Left lung (tissue), 14 donors: ENCODE measurements at places on chromosomes 7 and 10. TPM values are rescaled to one million over a fixed set of nuclear protein-coding genes. Genes with fewer than 3 reads are reported as not detected.

Gene CARD11
- 8.1 TPM for total RNA-seq

Gene GRID2IP
- total RNA-seq: 0.21 TPM

Gene H2BK1
- not detected for total RNA-seq

Gene PRR15
- 1.8 TPM for total RNA-seq

Gene PRSS37
- not detected for total RNA-seq

Gene MXI1
- total RNA-seq: 16.5 TPM

Gene TAS2R5
- total RNA-seq: 0.79 TPM

DNA sequence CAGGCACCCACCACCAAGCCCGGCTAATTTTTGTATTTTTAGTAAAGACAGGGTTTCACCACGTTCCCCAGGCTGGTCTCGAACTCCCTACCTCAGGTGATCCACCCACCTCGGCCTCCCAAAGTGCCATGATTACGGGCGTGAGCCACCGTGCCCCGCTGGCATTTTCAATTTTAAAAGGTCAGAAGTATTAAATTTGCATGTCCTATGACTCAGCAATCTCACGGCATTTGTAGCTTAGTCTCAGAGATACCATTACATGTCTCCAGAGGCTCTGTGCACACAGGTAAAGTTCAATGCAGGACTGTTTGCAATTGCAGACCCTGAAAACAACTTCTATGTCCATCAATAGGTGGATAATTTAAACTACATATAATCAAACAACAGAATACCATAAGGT, 99.2 kb downstream of the DLG5 start:
- DNase-seq: no peak

DNA sequence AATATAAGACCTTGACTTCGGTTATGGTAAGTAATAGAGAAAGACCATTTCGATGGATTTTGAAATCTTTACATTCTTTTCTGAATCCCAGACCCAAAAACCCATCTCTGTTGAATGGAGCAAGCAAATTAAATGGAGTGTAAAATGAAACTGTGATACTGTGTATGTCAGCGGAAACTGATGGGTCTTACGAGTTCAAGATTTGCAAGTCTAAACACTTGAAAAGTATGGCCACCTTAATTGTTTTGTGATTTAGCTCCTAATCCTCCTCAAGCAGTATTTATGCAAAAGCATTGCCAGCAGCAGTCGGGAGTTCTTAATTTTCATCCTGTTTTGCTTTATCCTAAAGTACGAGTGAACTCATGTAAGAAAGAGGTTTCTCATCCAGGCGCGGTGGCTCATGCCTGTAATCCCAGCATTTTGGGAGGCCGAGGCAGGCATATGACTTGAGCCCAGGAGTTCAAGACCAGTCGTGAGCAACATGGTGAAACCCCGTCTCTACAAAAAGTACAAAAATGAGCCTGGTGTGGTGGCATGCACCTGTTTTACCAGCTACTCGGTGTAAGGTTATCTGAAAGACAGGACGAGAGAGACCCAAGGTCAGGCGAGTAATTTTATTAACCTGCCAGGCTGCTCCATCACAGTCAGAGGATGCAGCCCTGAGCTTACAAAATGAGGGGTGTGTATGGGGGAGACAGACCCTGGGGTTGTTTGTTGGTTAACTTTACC, 5.8 kb upstream of the DHTKD1 start:
- DNase-seq: no peak

GRCh38 chr7:117044664-117045063, 91.4 kb downstream of the ST7 start:
- DNase-seq: no peak

- peak; percentile 27 for DNase-seq
These were observed 66.7 kb downstream of the PAX2 start for GRCh38 chr10:100811752-100812750.

- no peak for DNase-seq
These were observed 107.1 kb downstream of the RNF32 start for GRCh38 chr7:156747718-156748117.

DNA sequence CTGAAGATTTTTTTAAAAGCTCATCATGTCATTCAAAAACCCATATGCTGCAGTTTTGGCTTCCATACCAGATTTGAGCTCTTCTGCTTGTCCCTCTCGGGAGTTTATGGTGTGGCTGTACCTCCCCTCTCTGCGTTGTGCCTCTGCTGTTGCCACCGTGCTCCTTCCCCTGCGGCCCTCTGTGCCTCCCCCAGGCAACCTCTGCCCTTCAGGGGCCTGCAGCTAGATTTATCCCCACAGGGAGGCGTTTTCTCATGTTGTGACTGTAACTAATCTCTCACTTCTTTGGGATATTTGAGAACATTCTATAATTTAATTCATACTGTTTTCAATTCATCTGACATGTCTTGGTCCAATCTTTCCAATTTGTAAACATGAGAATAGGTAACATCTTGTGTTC, 52.7 kb downstream of the TASOR2 start:
- DNase-seq: no peak

GRCh38 chr10:132570771-132571649, 33.4 kb downstream of the INPP5A start:
- no peak for DNase-seq

DNA sequence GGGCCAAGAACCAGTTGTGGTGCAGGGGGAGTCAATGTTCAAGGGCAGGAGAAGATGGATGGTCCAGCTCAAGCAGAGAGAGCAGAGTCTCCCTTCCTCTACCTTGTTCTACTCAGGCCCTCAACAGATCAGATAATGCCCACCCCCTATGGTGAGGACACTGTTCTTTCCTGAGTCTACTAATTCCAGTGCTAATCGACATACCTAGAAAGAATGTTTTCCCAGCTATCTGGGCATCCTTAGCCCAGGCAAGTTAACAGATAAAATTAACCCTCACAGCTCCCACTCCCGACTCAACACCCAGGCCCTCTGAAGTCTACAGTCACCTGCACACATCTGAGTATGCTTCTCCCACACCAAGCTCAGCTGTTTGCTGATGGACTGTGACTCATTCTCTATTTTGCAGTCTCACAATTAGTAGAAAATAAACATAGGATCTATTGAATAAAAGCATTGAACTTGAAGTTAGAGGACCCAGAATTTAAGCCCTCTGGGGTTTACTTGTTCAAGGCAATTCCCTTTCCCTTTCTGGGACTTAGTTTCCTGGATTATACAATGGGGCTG, 17.1 kb downstream of the COL13A1 start:
- DNase-seq: no peak

GRCh38 chr10:42738679-42739078, 43.9 kb upstream of the BMS1 start:
- DNase-seq: no peak

GRCh38 chr10:14553448-14553847, 221.2 kb downstream of the FAM107B start:
- DNase-seq: no peak

- no peak for DNase-seq
These were observed 10.0 kb downstream of the CAMK2B start for GRCh38 chr7:44315301-44315903.

DNA sequence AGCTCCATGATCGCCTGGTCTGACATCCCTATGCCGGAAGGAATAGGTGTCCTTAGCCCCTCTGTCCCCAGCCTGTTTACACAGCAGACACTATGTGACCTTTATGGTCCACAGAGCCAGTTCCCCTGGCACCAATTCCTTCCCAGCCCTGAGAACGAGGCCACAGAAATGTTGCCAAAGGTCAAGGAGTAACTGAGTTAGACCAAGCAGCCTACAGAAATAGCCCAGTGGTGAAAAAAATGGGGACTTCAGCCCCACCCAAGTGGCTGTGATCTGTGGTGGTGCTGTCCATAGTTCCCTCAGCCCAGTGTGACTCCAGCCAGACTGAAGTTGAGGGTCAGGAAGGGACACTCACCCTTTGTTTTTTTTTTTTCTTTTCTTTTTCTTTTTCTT, 2.5 kb downstream of the PGAM2 start:
- DNase-seq: no peak

DNA sequence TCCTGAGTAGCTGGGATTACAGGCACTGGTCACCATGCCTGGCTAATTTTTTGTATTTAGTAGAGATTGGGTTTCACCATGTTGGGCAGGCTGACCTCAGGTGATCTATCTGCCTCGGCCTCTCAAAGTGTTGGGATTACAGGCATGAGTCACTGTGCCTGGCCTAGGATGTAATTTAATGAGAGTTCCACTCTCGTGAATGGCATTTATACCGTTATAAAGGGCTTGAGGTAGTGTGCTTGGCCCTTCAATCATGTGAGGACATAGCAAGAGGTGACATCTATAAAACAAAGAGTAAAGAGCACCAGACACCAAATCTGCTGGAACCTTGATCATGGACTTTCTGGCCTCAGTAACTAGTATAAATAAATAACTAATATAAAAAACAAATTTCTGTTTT, 93.5 kb upstream of the PPP1R9A start:
- no peak for DNase-seq

DNA sequence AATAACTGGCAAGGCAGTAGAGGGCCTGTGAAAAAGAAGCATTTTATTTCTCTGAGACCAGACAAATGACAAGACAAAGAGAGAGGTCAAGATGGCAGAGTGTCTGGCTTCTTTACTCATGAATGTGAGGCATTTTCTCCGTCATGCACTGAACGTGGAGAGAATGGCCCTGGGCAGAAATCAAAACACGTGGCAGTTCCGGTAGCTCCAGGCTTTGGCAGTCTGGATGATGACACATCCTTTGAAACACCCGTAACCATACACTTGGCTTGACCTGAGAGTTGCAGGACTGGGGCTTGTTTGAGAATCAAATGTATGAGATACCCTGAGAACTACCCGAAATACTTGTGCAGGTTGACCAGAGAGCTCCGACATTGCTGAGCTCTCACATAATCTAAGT, 537.6 kb downstream of the ACTR3B start:
- DNase-seq: no peak

DNA sequence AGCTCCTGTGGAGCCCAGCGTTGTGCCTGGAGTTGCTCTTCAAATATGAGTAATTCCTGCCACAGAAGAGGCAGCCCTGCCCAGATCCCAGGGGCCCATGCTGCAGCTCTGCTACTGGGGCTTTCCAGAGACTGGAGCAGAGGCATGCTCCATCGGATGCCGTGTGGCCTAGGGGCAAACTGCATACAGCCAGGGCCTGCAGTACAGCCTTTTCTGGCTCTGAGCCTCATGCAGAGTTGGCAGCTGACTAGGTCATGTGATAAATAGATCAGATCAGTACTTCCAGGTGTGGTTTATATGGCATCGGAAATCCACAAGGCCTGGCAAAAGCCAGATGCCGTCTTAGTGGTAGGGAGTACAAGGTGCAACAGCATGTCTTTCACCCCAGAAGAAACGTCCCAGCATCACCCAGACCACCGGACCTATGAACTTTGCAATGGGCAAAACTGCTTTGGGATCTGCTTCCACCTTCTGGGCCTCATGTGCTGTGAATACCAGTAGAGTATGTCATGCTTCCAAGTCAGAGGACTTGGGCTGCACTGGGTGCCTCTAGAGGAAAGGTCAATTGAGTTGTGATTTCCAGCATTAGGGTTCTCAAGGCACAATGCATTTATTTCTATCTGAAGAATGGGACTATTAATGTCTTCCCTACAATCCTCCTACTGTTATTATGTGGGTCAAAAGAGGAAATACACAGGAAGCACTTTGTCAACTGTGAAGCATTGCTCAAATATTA, 250.7 kb upstream of the ZNF32 start:
- no peak for DNase-seq

GRCh38 chr10:118356628-118357027, 14.5 kb upstream of the FAM204A start:
- no peak for DNase-seq

DNA sequence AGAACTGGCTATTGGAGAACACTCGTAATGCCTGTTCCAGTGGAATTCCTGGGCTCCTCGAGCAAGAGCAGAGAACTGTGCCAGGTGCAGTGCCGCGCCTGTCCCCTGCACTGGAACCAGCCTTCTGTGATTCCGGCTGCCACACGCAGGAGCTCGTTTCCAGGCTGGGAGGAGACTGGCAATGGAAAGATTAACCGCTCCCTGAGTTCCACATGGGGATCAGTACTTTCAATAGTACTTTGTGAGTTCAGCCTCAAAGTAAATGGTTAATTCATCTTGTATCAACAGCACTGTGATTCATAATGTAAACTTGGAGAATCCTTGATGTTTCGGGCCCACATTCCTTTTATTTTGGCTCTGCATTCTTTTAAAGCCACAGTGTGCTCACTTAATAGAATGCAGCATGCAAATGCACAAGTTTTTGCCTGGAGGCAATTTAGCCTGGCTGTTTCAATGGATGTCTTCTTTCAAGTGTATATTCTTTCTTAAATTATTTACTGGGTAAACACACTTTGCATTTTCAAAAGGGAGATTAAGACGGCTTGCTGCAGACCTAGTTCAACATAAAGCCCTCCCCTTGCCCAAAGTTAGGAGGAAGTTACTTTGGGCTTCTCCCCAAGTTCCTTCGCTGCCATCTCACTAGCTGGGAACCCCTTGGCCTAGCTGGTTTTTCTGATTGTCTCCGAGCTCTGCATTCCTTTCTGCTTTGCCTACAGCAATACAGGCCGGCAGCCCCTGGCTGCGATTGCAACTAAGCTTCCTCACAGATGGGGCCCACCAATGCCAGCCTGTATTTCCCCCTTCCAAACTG, 138.1 kb upstream of the TCF7L2 start:
- DNase-seq: peak; percentile 53

- DNase-seq: no peak
These were observed 134.1 kb downstream of the ZNF438 start for GRCh38 chr10:30897547-30897946.

- no peak for DNase-seq
These were observed 34.5 kb upstream of the MEOX2 start for GRCh38 chr7:15720849-15721471.

- DNase-seq: no peak
These were observed 38.5 kb upstream of the AGMO start for GRCh38 chr7:15600298-15600697.

GRCh38 chr7:94590526-94591162, 65.3 kb downstream of the SGCE start:
- DNase-seq: no peak

DNA sequence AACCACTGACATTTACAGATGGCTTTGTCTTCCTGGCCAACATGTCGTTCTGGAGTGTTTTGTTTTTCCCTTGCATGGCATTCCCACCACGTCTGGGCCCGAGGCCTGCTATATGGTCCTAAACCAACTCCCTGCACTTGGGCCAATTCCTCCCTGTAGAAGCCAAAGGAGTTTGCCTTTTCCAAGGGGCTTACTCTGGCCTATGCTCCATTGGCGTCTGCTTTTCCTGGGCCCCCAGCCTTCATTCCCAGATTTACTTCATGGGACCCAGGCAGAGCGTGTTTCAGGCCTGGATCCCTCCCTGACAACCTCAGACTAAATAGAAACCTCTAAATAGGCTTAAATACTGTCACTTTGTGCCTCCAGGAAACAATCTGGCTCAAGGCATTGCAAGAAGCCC, 60.7 kb downstream of the MINDY4 start:
- no peak for DNase-seq

- no peak for DNase-seq
These were observed 21.2 kb upstream of the LRRC4 start for GRCh38 chr7:128052404-128052803.
